ENCODE measurements at places on chromosomes 11 and 22. TPM values are rescaled to one million over a fixed set of nuclear protein-coding genes. Genes with fewer than 3 reads are reported as not detected.

LRRN4CL gene
- 10.5 TPM for total RNA-seq

IRAG1 gene
- total RNA-seq = 393 TPM

DNA sequence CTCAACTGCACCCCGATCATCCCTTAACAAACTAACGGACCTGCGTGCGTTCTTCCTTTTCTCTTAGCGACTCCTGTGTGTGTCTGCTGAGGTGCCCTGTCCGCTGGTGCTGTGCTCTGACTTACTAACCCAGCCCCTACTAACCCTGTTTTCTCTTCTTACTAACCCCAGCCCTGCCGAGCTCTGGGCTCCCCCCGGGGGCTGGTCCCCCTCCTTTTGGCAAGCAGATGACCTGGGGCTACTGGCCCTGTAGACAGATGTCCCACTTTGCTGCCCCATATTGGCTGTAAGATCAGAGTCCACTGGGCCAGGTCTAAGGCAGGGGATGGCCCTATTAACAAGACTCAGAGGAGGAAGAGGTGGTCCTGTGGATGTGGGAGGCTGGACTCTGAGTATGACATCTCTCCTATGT, 14.7 kb downstream of the MIAT start:
- H3K36me3 ChIP-seq = no peaks in the 10 kb centered on the region
- no peaks in the 10 kb centered on the region for H3K27me3 ChIP-seq
- peaks cover 18% of the 10 kb centered on the region for H3K4me1 ChIP-seq
- DNase-seq = no peak

DNA sequence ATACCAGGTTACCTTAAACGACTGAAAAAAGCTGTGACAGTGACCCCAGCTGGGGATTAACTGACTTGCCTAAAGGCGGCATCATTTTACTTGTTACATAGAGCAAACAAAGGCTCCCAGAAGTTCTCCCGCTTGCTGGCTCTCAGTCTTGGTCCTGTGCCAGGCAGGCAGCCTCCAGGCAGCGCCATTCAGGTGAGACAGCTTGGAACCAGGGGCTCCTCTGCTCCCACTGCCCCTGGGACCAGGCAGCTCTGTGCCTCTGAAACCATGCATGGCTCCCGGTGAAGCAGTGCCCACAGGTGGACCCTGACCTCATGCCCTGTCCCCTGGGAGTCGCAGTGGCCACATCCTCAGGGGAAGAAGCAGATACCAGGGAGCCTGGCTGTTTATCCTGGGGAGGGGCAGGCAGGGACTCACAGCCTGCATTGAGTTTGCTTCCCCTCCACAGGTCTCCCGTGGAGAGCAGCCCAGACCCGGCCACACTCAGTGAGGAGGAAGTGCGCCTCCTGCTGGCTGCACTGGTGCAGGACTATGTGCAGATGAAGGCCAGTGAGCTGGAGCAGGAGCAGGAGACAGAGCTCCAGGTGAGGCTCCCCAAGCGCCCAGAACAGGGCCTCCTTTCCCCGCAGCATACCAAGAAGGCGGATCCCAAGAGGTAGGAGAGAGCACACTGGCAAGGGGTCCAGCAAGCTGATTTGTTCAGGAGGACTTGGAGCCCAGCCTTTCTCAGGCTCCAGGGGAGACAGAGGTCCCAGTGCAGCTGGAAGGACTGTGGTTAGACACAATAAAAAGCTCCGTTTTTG, 15.6 kb upstream of the CYP2R1 start:
- no peaks in the 10 kb centered on the region for H3K4me1 ChIP-seq
- no peak overlapping the region for H3K27ac ChIP-seq
- no peaks in the 10 kb centered on the region for H3K36me3 ChIP-seq
- H3K27me3 ChIP-seq = no peaks in the 10 kb centered on the region
- DNase-seq = peak; percentile 33

- H3K27ac ChIP-seq = peak overlapping the region; percentile 80
- peaks cover 25% of the 10 kb centered on the region for H3K4me1 ChIP-seq
- H3K4me3 ChIP-seq = peak overlapping the region; percentile 88
- DNase-seq = no peak
Measured at GRCh38 chr11:31509051-31509428, 382 bp downstream of the IMMP1L start.

- H3K4me3 ChIP-seq = no peak overlapping the region
- H3K27ac ChIP-seq = peak overlapping the region; percentile 94
- H3K4me1 ChIP-seq = peaks cover 18% of the 10 kb centered on the region
- H3K36me3 ChIP-seq = peaks cover 7% of the 10 kb centered on the region
- no peaks in the 10 kb centered on the region for H3K27me3 ChIP-seq
- no peak for DNase-seq
Measured at GRCh38 chr11:18392434-18393321, 1.7 kb upstream of the LDHA start.

DNA sequence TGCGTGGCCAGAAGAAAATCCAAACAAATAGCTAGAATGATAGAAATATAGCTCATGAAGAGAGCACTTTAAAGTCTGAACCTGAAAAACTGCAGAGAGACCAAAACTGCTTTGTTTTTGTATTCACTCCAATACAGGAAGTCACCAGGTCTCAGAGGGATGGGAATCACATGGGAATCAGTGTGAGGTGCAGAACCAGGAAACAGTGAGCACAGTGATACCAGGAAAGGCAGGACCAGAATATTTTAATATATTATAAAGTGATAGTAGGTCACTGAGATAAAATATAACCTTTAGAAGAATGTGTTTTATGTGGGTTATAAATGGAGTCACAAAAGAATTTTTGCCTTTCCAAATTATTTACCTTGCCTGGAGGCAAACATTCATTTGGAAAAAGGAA, 277.3 kb downstream of the CASP12 start:
- no peaks in the 10 kb centered on the region for H3K27me3 ChIP-seq
- no peak overlapping the region for H3K4me3 ChIP-seq
- no peaks in the 10 kb centered on the region for H3K4me1 ChIP-seq
- no peak for DNase-seq

- DNase-seq = no peak
- H3K27me3 ChIP-seq = no peaks in the 10 kb centered on the region
- H3K4me3 ChIP-seq = no peak overlapping the region
Measured at GRCh38 chr11:120612513-120613263, 101.1 kb downstream of the GRIK4 start.

DNA sequence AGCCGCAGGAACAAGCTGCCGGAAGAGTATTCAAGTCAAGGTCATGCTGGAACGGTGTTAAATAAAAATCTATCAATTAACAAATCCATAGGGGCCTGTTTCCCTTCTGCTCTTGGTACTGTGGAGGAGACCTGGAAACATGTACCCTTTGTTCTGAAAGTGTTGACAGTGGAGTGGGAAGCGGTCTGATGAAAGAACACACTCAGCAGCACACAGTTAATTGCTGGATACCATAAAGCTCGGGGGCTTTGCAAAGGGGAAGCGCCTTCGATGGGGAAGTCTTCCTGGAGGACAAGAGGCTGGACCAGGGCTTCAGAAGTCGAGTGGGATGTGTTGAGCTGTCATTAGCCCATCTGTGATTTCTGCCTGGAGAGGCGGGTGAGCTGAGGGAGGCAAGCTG, 112.5 kb upstream of the CLPB start:
- DNase-seq = no peak
- H3K4me3 ChIP-seq = no peak overlapping the region
- H3K4me1 ChIP-seq = no peaks in the 10 kb centered on the region
